ENCODE measurements at places on chromosomes 12 and 14.

DNA sequence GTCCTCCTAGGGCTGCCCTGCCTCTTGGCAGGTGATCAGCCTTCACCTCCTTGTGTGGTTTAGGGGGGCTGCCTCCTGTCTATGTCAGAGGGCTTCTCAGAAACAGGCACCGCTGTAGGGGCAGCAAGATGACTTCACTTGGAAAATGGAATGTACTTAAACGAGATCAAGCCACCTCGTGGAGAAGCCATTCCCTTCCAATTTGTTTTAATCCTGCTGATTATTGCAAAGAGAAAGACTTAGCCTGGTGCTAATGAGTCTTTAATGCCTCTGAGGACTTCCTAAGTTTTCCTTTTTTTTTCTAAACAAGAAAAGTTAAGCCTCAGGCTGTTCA is 62.3 kb upstream of the RFLNA start:
- DNase-seq, result no peak

- DNase-seq, result no peak
Observed at GRCh38 chr14:75941030-75941429, 40.8 kb downstream of the TGFB3 start.

GRCh38 chr14:99612738-99613330 is 8.8 kb upstream of the CCDC85C start:
- no peak for DNase-seq

- no peak for DNase-seq
Observed at GRCh38 chr12:45939759-45940158, 50.6 kb downstream of the SCAF11 start.

GRCh38 chr12:124774054-124774461 is 89.6 kb downstream of the SCARB1 start:
- DNase-seq, result no peak

- no peak for DNase-seq
Observed at GRCh38 chr14:105517096-105517495, 9.3 kb upstream of the TMEM121 start.
